ENCODE measurements at places on chromosomes 13 and 19.
A peak's percentile ranks its signal among the peaks of the same experiment; 100 is the strongest.

GRCh38 chr13:71096421-71096820, 770.6 kb downstream of the DACH1 start:
- no peak for DNase-seq

GRCh38 chr13:94753327-94753726, 41.0 kb upstream of the SOX21 start:
- no peak for DNase-seq

- DNase-seq = no peak
Observed at GRCh38 chr13:56706485-56706884, 434.2 kb upstream of the PRR20A start.

DNA sequence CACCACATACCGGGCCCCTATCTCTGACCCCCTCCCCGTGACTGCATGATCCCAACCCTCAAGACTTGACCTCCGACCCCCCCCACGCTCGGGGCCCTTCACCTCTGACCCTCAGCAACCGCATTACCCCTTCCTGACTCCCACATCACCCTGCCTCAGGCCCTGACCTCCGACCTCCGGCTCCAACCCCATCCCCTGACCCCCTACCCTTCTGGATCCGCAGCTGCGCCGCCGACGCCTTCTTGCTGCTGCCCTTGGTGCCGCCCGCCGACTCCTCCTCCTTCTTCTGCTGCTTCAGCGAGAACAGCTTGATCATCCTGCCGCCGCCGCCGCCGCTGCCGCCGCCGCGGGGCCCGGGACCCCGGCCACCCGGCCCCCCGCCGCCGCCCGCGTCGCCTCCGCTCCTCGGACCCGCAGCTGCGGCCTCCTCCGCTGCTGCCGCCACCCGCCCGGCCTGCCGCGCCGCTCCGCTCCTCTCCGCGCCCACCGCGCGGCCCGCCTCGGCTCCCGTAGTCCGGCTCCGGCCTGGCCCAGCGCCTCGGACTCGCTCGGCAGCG, at the start of gene UBE2M:
TSS of gene UBE2M (minus strand) at position 546 of the 557 bp plus-strand sequence. CDS start at position 316, 230 bp downstream.
- DNase-seq = peak; percentile 64

- no peak for DNase-seq
Observed at GRCh38 chr13:77333594-77333993, 6.7 kb upstream of the MYCBP2 start.
